ENCODE measurements at places on chromosomes 11 and 22. TPM values are rescaled to one million over a fixed set of nuclear protein-coding genes. Genes with fewer than 3 reads are reported as not detected.

The CRYBB2 gene
- not detected for total RNA-seq

The SCGB1C1 gene
- total RNA-seq: not detected

The PDE2A gene
- 4.9 TPM for total RNA-seq

GRCh38 chr22:32979606-32980005 is 78.6 kb downstream of the SYN3 start:
- no peak for DNase-seq

- DNase-seq: peak; percentile 90
These were observed 26.0 kb upstream of the LRRC10B start for GRCh38 chr11:61482513-61482912.

- no peak for DNase-seq
These were observed 510.2 kb downstream of the METTL15 start for GRCh38 chr11:28618416-28618815.

GRCh38 chr22:36373258-36373579 is 14.5 kb downstream of the MYH9 start:
- DNase-seq: no peak

DNA sequence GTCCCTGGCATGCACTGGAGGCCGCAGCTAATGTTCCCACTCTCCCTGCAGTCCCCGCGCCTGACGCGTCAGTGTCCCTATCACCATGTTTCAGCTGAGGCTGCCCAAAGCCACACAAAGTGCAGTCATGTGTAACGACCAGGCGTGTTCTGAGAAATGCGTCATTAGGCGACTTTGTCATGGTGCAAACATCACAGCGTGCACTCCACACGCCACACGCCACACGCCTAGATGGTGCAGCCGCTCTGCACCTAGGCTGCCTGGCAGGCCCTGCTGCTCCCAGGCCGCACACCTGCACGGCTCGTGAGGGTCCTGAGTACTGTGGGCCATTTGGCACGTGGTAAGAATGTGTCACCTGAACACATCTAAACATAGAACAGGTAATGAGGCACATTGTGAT is 2.4 kb downstream of the CRELD2 start:
- DNase-seq: no peak

DNA sequence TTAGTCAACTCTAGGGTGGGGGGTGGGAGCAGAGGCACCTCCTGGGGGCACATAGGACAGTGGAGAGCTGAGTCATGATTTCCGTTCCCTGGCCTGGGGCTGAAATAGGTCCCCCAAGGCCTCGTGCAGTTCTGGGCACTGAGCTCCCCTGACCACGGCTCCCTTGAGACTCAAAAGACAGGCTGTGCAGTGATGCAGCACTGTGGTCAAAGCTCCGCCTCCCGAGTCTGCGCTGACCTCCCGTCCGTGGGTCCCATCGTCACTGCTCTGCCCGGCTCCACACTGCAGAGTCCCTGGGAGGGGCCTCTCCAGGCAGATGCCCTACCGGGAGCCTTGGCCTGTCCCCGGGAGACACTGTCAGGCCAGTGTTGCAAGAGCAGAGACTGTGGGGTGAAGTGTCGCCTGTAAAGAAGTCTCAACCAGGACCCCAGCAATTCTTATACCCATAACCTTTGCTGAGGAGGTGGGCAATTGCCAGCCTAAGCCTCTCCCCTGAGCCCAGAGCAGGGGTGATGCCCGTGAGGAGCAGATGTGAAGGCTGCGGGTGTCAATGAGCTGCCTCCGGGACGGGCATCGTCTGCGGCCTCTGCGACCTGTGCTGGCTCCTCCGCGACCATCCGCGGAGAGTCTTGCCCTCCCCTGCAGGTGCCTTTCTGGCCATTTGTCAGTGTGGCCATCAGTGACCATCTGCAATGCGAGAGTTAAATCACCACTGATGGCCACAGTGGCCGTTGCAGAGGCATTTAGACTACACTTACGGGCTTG is 877.3 kb downstream of the BRD1 start:
- DNase-seq: no peak

DNA sequence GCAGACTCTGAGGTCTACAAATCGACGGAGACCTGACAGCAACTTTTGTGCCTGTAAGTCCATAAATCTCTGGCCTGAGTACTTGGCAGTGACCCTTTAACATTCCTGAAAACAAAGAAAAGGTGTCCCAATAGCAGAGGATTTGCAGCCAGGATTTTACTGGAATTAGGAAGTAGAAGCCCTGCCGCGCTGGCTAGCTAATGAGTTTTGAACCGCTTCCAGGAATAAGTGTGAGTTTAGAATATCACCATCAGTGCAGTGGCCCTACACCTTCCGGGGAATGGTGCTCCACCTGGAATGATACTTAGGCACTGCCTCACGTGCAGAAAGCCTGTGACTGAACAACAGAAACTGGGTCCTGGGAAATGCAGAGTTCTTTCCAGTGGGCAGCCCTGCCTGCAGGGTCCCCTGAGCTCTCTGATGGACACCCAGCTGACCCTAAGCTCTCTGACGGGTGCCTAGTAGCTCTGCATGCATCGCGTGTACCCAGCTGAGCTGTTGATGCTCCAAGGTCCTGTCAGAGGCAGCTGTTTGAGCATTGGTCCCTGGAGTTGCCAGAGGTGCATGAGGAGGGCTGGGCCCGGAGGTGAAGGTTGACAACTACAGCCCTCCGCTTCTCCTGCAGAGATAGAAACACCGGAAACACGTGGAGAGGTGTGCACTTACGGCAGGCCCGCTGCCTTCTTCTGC is 380.9 kb downstream of the TBC1D22A start:
- no peak for DNase-seq

GRCh38 chr11:104343578-104343977 is 179.6 kb upstream of the PDGFD start:
- no peak for DNase-seq

DNA sequence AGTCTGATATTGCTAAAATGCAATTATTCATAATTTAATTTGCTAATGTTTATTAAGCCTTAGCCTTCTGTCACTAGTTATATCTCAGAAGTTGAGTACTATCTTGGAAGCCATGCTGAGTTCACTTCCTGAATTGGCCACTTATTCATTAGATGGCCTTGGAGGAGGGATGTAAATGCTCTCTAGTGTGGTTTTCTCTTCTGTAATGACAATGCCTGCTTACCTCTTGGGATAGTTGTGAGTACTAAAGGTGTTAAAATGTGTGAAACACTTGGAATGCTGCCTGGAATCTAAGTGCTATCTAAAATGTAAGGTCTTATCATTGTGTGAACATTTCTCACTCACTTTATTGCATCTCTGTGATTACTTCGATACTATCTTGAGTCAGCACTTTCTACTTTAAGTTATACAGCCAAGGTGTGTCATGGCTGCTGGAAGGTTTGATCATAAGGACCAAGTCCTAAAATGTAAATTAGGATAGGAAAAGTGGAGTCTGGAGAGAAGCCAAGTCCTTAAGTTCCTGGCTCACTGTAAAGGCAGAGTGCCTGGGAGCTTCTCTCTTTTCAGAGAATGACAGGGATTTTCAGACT is 12.4 kb downstream of the GLYATL2 start:
- no peak for DNase-seq

DNA sequence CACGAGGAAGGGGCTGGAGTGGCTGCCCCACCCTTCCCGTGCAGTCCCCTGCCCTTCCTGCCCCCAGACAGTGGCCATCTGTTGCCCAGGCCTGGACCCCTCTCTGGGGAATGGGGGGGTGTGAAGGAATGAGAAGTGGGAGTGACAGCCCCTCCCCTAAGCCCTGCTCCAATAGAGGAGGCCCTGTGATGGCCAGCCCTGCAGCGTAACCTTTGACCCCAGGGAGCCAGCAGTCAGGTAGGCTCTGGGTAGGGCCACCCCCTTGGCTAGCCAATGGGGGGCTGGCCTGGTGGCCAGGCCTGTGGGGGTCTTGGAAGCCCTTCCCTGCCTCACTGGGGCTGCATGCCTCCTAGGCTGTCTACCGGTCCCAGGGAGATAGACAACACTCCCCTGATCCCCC is 6.6 kb downstream of the FLRT1 start:
- no peak for DNase-seq

DNA sequence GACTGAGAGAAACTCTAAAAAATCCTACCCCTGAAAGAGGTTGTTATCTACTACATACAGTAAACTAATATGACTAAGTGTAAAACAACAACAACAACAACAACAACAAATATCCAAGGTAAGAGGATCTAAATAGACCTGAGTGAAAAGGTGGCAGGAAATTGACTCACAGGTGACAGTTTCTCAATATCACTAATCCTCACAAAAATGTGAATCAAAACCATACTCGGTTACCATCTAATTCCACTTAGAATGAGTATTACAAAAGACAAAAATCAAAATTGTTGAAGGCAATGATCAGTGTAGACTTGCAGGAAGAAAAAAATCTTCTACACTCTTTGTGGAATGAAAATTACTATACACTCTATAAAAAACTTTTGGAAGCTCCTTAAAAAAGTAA is 17.5 kb downstream of the RGL4 start:
- DNase-seq: no peak

- DNase-seq: no peak
These were observed 876 bp upstream of the UBE2L6 start for GRCh38 chr11:57568330-57568766.

Measured in WTC11 (cell line).